Lung microvascular endothelial cell (primary cell): ENCODE measurements at places on chromosomes 1 and 21. TPM values are rescaled to one million over a fixed set of nuclear protein-coding genes. Genes with fewer than 3 reads are reported as not detected.

Gene APOBEC4
- total RNA-seq = not detected in 2 replicates

Gene PPT1
- 34.7 and 45.1 TPM in 2 replicates for total RNA-seq

Gene TCEA3
- total RNA-seq = 0.20 and 0.22 TPM in 2 replicates

Gene TAS1R1
- not detected in 2 replicates for total RNA-seq

Gene MACO1
- 15.9 and 21.8 TPM in 2 replicates for total RNA-seq

Gene FAM163A
- under 0.01 and 0.22 TPM in 2 replicates for total RNA-seq

Gene CRYBG2
- 0.44 TPM in 1 of 2 replicates, not detected in the other for total RNA-seq

Gene SPATA1
- 0.22 and 0.99 TPM in 2 replicates for total RNA-seq

Gene CDK18
- 0.20 and 0.44 TPM in 2 replicates for total RNA-seq

Gene C1orf210
- not detected in 2 replicates for total RNA-seq

Gene LCE1A
- not detected in 2 replicates for total RNA-seq
